ENCODE measurements at places on chromosomes 5 and 9.

- DNase-seq = no peak
Measured at GRCh38 chr5:4540375-4541173, 599.6 kb upstream of the ADAMTS16 start.

DNA sequence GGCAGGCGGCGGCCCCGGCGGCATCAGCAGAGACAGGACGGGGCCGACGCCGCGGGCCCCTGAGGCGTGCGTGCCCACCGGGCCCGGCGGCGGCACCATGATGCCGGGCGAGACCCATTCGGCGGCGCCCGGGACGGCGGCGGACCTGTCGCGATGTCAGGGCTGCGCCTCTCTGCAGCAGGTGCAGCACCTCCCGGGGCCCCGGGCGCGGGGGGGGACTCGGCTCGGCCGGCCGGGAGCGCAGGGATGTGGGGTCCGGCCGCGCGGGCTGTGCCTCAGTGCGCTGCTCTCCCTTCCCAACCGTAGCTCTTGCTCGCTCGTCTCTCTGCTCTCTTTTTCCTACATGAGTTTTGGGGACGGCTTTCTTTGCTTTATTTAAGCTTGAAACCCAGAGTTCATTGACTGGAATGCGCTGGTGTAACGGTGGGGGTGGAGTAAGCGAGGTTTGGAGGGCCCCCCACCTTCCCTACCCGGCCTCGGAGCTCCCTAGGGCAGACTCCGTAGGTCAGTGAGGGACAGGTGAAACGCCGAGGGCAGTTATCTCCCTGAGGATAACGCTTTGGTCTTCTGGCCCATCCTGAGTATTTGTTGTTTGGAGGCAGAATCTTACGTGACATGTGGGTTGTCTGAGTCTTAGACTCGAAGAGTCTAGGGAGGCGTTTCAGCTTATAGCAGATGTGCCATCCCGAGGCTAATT lies 490 bp downstream of the ICE1 start:
- no peak for DNase-seq

GRCh38 chr5:83568186-83568585 lies 96.6 kb downstream of the VCAN start:
- DNase-seq = no peak

GRCh38 chr9:5510989-5511388 lies 658 bp downstream of the PDCD1LG2 start:
- DNase-seq = no peak

DNA sequence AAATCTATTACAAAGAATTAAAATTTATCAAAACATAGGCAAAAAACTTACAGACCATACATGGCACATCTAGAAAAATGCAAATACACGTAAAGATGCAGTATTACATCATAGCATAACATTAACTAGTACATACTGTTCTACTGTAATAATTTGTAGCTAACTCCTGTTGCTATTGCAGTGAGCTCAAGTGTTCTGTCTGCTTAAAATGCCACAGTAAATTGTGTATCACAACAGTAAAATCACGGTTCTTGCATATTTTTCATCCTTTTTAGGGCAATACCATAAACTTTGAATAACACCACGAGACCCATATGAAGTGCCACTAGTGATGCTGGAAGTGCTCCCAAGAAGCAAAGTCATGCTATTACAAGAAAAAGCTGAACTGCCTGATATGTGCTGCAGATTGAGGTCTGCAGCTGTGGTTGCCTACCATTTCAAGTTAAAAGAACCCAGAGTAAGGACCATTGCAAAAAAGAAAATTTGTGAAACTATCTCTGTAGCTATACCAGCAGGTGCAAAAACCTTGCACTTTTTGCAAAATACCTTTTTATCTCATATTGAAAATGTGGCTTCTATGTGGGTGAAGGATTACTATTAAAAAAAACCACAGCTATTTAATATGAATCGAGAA lies 14.2 kb downstream of the HOMER1 start:
- no peak for DNase-seq

GRCh38 chr5:110968246-110969005 lies 103.1 kb upstream of the TSLP start:
- DNase-seq = no peak

GRCh38 chr9:68625559-68625958 lies 79.5 kb upstream of the PIP5K1B start:
- DNase-seq = no peak

DNA sequence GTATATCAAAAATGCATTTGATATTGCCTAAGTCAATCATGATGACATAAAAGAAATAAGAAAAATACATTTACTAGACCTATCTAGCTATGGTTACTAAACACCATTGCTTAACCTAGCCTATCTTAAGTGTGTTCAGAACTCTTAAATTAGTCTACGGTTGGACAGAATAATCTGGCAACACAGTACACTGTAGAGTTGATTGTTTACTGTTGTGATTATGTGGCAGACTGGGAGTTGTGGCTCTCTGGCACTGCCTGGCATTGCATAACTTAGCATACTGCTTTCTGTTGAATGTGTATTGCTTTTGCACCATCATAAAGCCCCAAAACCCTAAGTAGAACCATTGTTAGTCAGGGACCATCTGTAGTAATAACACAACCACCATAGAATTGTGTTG lies 21.2 kb upstream of the ZFAND5 start:
- no peak for DNase-seq

GRCh38 chr5:158373608-158374395 lies 514.9 kb upstream of the CLINT1 start:
- DNase-seq = no peak

GRCh38 chr9:23754551-23754950 lies 71.5 kb downstream of the ELAVL2 start:
- no peak for DNase-seq

GRCh38 chr5:168914491-168914890 lies 335.3 kb upstream of the PANK3 start:
- no peak for DNase-seq

DNA sequence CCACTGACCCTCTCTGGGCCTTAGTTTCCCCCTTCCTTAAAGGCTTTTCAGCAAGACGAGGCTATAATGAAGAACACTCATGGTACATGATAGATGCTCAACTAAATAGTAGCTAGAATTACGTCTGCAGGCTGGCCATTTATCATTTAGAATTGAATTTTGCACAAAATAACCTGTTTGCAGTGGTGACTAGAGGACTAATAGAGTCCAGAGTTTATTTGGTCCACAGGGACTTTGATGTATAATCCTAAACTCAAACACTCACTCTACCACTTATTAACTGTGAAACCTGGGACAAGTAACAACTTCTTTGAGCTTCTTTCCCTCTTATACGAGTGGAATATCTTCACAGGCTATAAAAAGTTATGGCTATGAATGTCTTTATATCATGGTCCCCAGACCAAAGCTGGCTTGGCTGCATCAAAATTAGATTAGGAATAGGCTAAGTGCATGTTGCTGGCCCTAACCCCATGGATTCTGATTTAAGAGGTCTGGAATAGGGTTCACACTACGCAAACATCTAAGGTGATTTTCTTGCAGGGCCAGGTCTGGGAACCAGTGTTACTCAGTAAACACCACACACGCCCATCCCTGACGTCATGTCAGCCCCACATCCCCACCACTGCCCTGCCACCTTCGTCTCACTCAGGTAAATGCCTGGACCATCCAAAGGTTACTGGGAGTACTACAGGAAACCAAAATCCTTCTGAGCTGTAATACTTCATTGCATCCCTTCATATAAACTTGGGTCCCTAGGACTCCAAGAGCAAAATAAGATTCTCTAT lies 150.6 kb downstream of the FRMD3 start:
- DNase-seq = no peak

- DNase-seq = no peak
Measured at GRCh38 chr5:65191554-65192135, 290.1 kb downstream of the ADAMTS6 start.

DNA sequence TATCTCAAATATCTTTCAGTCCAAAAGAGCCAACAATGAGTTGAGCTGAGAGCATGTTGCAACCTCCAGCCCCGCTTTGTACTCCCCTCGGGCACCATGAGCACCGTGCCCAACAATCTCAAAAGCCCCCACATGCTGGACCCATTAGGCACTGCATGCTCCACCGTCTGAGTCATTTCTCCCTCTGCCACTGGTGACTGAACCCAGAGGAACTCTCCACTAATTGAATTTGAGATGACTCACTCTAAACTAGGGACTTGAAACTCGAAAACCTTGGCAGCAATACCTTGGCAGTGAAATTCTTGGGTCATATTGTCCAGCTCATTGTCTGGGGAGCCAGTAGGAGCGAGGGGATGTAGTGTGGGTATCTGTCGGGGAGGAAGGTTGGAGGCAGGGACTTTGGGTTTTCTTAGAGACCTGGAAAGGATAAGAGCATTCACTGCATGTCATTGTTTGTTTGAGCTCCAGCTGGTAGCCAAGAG lies 49.9 kb upstream of the SLIT3 start:
- no peak for DNase-seq

GRCh38 chr9:123278361-123278760 lies 10.0 kb upstream of the STRBP start:
- no peak for DNase-seq

- no peak for DNase-seq
Measured at GRCh38 chr9:106922026-106922425, 59.1 kb downstream of the ZNF462 start.

DNA sequence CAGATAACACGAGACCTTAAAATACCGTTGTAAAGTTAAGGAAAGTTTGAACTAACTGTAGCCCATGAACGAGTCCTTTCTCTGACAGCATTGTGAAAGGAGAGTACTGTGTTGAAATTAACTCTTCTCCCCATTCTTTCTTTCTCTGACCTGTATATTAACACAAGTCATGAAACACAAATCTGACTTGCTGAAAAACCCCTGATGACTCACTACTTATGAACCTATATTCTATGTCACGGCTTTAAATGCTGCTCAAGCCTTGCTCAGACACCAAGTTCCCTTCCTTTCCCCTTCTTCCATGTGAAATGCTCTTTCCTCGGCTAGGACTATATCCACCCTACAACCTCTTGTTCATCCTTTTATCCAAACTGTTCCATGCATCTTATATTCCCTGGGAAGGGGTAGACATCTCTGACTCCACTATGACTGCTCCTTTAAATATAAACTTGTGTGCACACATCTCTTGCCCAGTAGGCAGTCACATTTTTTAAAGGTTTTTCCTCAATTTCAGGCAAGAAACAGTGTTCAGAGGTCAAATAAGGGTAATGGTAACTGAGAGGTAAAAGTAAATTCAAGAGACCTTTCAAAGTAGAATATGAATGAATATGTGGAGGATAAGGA lies 142.9 kb downstream of the NFIB start:
- no peak for DNase-seq

DNA sequence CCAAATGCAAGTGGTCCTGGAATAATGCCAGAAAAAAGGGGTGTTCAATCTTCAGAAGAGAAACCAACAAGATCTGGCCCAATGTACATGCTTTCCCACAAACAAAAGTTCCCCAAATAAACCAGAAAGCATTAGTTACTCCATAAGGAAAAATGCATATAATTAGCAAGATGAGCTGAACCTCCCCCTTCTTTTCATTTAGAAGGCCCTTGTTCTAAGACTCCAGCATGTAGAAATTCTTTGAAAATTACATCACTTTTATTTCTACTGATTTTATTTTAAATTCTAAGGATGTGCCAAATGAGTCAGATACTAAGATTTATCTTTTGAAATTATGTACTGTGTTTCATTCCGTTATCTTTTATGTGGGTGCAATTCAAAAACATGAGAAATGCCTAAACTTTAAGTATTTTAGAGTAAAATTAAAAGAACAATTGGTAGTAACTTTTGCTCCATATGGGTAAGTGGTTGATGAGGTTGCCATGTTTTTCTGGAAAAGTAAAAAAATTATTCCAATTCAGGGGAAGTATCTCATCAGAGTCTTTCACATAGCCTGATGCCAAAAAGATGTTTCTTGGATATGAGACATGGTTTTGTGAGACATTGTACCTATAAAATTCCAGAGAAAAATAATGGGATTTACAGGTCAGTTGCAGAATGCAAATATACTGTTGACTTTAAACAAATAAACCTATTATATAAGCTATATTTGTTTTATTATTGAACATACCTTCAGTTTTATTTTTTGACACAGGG lies 106.5 kb upstream of the CCDC112 start:
- DNase-seq = no peak

- DNase-seq = no peak
Measured at GRCh38 chr5:87311405-87312279, 44.0 kb downstream of the RASA1 start.

- DNase-seq = no peak
Measured at GRCh38 chr9:137582286-137582860, 3.6 kb upstream of the DPH7 start.

GRCh38 chr9:18502546-18502945 lies 28.6 kb downstream of the ADAMTSL1 start:
- DNase-seq = no peak

- DNase-seq = no peak
Measured at GRCh38 chr9:2439957-2440356, 181.6 kb upstream of the VLDLR start.

DNA sequence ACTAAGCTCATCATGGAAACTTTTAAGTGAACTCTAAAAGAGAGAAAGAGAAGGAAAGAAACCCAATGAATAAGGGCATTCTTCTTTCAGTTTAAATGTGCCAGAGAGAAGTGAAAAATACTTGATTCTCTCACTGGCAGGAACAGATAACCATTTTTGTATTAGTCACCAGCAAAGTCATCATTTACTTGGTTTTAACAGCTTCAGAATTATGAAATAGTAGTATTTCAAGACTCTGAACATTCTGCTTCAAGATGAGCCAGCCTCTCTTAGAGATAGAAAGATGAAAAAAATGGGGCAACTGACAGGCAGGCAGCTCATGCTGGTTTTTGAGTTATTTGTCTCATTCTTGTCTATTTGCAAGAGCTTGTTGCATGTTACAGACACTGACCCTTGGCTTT lies 103.5 kb downstream of the GCNT1 start:
- no peak for DNase-seq

DNA sequence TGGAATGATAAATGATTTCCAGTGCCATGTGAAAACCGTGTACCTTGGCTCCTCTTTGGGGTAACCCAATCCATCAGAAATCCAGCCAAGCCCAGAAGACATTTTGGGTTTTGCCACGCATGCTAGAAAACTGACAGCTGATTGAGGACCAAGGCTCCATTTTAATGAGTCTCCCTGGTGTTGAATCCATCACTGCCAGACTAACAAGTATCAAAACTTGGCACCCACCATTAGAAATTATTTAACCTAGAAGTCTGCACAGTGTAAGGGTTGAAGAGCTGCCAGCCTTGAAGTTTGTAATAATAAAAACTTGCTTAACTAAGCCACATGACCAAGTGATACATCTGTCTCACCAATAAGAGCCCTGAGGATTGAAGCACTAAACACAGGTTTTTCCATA lies 369.9 kb downstream of the DNAH5 start:
- DNase-seq = no peak

- no peak for DNase-seq
Measured at GRCh38 chr9:36731068-36731956, 158.6 kb downstream of the MELK start.

DNA sequence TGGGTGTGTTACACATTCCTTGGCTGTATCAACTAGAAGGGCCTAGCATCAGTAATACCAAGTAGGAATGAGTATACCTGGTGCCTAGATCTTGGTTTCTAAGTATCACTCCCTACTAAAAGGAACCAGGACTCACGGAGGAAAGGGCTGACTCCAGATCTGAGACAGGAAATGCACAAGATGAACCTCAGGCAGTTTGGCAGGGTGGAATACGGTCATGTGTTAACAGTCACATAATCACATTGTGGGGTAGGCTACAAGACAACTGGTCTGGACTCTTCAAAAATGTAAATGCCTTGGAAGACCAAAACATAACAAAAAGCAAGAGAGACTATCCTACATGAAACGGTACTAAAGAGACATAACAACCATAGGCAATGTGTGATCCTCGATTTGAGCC lies 158.8 kb downstream of the CRB2 start:
- DNase-seq = no peak

- no peak for DNase-seq
Measured at GRCh38 chr5:61943713-61944112, 362.3 kb upstream of the KIF2A start.
